ENCODE measurements at places on chromosomes 12 and 14. TPM values are rescaled to one million over a fixed set of nuclear protein-coding genes. Genes with fewer than 3 reads are reported as not detected.

GRCh38 chr12:14554281-14555007 is 13.2 kb downstream of the PLBD1 start:
- no peak for DNase-seq
- peaks cover 3% of the 10 kb centered on the region for H3K4me1 ChIP-seq
- no peak overlapping the region for H3K4me3 ChIP-seq
- peaks cover 5% of the 10 kb centered on the region for H3K27me3 ChIP-seq
- H3K27ac ChIP-seq, result no peak overlapping the region
- no peaks in the 10 kb centered on the region for H3K36me3 ChIP-seq

DNA sequence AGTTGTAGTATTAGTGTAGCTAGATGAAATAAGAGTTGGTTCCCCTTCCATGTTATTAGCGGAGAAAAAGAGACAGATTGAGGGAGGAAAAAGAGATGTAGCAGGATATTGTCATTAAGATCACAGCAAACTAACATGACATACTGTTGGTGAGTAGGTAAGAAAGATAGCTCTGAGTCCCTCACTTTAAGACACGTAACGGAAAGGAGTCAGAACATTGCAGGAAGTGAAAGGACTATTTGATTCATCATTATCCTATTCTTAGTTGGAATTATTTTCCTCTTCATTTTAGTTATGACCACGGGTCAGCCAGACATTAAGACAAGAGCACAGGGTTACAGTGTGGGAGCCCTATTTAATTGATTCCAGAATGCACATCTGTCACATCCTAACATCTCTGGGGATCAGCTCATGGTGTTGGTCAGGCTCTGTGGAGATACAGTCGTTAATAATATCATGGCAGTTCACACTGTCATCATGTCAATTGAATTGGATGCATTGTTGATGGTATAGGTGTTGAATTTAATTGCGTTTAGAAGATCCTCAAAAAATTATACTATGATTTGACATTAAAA is 55.0 kb downstream of the TMX1 start:
- no peak overlapping the region for H3K27ac ChIP-seq
- H3K36me3 ChIP-seq, result no peaks in the 10 kb centered on the region
- DNase-seq, result no peak
- no peak overlapping the region for H3K4me3 ChIP-seq

- H3K36me3 ChIP-seq, result no peaks in the 10 kb centered on the region
- peaks cover 16% of the 10 kb centered on the region for H3K4me1 ChIP-seq
- no peaks in the 10 kb centered on the region for H3K27me3 ChIP-seq
- DNase-seq, result peak; percentile 61
These were observed 6.1 kb upstream of the PSMA3 start for GRCh38 chr14:58238252-58239243.

- H3K4me1 ChIP-seq, result no peaks in the 10 kb centered on the region
- no peak for DNase-seq
- no peak overlapping the region for H3K27ac ChIP-seq
- H3K4me3 ChIP-seq, result no peak overlapping the region
- no peaks in the 10 kb centered on the region for H3K36me3 ChIP-seq
These were observed 125.7 kb upstream of the GRIP1 start for GRCh38 chr12:66804563-66804974.

DNA sequence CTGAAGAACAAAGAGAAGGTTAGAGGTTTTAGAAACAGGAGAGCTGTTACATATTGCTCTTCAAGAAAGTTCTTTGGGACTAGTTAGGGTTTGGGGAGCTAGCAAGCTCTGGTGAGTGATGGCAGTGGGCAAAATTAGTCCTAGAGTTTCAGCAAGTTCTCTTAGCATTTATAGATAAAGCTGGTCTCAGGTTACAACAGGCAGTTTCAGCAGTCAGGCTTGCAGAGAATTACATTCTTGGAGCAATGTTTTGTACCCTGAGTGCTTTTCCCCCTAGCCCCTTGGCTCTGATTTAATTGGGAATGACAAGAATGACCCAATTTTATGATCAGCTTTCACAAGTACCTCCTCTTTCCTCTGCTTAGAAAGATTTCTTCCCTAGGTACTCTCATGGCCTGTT is 21.4 kb upstream of the EID3 start:
- H3K4me1 ChIP-seq, result peaks cover 18% of the 10 kb centered on the region
- no peak overlapping the region for H3K27ac ChIP-seq
- peaks cover 3% of the 10 kb centered on the region for H3K36me3 ChIP-seq
- DNase-seq, result no peak

The SPX gene
- 0.50 TPM for total RNA-seq

The RNF31 gene
- 51.1 TPM for total RNA-seq

The TMCC3 gene
- 0.05 TPM for total RNA-seq

The DLK1 gene
- not detected for total RNA-seq

The CIROP gene
- not detected for total RNA-seq

The PPFIA2 gene
- total RNA-seq, result not detected

The PTPRQ gene
- total RNA-seq, result not detected

Measured in activated naive CD4-positive, alpha-beta T cell treated with anti-CD3 and anti-CD28 coated beads for 36 hours (primary cell).